NCI-H1436 treated with DMSO at 0.1 percent for 48 hours (cell line): ENCODE measurements at places on chromosomes 16 and 17.
A peak's percentile ranks its signal among the peaks of the same experiment; 100 is the strongest.

- no peak for DNase-seq
Observed at GRCh38 chr16:1778200-1779179, 3.9 kb downstream of the SPSB3 start.

DNA sequence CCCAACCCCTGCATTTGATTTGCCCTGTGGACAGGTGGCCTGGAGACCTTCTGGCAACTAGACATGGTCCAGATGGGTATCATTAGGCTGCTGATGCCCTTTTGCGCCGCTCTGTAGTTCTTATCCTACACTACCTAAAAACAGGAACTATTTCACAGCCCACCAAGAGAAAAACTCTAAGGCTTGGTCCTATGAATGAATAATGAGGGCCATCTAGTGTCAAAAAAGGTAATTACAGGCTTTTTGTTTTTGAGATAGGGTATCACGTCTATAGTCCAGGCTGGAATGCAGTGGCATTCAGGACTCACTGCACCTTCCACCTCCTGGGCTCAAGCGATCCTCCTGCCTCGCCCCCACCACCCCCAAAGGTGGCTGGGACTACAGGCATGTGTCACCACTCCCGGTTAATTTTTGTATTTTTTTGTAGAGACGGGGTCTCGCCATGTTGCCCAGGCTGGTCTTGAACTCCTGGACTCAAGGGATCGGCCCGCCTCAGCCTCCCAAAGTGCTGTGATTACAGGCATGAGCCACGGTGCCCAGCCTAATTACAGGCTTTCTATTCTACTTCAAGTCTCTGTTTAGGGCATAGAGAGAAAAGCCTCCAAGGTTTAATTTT is 20.9 kb downstream of the COIL start:
- no peak for DNase-seq

DNA sequence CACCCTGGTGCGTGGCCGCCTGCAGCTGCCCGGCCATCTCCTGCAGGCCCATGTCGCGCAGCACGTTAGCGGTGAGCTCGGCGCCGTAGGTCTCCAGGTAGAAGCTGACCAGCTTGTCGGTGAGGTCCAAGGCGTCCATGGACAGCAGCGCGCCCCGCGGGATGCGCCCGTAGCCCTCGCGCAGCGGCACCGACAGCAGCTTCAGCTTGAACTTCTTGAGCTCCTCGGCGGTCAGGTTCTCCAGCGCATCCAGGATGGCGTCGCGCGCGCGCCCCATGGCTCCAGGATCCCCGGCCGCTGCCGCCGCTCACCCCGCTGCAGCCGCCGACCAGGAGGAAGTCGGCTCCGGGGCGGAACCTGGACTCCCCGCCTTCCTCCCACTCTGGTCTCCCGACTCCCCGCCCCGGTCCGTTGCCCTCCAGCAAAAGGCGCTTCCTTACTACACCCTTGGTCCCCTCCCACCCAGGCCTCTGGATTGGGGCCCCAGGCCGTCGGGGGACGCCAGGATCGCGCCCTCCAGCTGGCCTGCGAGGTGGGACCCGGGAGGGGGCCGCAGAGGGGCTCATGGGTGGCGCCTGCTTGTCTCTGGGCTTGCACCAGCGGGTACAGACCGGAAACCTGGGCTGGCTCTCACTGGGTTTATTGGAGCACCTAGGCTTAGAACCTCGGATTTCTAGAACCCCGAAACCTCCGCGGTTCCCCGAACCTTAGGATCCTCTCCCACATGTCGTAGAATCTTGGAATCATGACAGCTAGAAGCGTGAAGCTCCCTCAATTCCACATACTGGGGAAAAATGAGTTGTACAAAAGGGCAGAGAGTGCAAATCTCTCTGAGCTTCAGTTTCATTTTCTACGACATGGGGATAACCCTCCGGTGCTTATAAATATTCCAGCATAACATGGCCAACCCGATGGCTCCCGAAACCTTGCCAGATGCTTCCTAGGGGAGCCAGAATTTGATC is at the start of gene PYCARD:
Gene PYCARD (minus strand): TSS at position 347 of the 962 bp plus-strand sequence. CDS start 70 bp downstream, at position 277.
- no peak for DNase-seq

DNA sequence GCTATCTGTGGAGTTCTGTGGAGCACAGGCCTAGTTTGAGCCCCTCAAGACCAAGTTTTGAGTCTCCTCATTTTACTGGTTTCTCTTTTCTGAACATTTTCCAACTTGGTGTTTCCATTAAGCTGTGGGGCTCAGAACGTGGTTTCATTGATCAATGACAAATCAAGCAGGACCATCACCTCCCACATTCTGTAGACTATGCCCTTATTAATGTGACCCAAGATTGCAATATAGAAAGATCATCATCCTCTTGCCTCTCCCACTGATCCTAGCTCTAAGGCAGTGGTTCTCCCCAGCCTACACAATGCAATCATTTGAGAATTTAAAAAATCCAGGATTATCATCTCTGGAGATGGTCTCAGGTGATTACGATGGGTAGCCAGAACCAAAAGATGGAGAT is 15.8 kb upstream of the OSGIN1 start:
- DNase-seq, result no peak

GRCh38 chr17:73118951-73119391 is 26.5 kb upstream of the SLC39A11 start:
- DNase-seq, result no peak

DNA sequence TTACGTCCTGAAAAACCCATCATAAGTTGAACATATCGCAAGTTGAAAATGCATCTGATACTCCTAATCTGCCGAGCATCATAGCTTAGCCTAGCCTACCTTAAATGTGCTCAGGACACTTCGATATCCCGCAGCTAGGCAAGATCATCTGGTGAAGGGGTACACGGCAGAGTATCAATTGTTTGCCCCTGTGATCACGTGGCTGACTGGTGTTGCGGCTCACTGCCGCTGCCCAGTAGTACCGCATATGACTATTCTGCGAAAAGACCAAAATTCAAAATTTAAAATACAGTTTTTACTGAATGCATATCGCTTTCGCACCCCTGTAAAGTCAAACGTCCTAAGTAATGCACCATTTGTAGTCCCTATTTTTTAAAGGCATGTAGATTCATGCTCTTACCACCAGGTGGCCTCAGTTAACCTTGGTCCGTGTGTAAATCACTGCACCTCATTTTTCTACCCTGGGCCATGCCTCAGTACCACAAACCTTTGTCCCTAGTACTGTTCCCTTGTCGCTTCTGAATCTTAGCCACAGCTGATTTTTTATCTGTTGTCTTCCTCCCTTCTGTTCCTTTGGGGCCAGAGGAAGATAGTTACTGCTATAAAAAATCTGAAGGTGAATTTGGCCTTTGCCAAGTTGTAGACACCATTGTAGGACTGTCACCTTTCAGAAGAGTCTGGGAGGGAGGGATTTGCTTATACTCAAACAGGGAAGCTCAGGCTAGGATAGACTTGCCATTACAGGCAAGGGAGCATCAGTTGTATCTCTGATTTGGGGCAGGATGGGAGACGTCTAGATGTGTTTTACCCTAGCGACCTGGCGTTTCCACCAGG is 34.4 kb downstream of the WWP2 start:
- no peak for DNase-seq

- DNase-seq, result peak; percentile 36
Observed at GRCh38 chr17:77782201-77782600, 176.3 kb upstream of the TNRC6C start.

- DNase-seq, result peak; percentile 46
Observed at GRCh38 chr17:14197586-14197985, 39.1 kb downstream of the CDRT15 start.

DNA sequence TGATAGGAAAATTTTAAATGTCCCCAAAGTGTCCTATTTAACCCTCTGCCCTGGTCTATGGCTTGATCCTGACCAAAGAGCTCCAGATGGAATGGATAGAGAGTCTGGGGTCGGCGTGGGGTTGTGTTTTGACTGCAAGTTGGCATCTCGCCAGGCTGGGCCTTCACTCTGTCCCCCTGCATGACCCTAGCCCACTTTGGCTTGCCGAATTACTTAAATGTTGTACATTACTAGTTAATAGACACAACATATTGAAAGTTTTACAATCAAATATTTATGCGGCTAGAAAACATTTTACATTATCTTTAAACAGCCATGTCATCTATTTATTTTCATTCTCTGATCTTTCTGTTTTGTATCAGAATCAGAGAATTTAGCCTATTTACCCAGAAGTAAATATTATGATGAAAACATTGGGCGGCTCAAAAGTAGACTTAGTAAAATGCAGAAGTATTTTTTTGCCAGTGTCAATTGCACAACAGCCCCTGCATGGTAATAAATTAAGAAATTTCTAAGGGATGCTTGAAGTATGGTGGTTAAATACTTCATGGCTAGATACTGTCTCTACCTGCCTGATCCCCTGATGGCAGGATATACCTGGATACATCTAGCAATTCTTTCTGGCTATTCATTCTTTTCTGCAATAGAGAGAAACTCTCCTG is 18.8 kb upstream of the MYOCD start:
- no peak for DNase-seq

DNA sequence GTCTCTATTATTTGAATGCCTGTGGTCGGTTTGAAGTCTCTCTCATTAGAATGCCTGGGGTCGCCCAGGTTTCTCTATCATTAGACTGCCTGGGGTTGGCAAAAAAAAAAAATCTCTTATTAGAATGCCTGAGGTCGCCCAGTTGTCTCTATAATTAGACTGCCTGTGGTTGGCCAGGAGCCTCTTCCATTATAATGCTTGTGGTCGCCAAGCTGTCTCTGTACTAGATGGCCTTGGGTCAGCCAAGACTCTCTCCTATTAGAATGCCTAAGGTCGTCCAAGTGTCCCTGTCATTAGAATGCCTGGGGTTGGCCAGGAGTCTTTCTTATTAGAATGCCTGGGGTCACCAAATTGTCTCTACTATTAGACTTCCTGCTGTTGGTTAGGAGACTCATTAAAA is 2228.4 kb downstream of the TP53TG3F start:
- no peak for DNase-seq

DNA sequence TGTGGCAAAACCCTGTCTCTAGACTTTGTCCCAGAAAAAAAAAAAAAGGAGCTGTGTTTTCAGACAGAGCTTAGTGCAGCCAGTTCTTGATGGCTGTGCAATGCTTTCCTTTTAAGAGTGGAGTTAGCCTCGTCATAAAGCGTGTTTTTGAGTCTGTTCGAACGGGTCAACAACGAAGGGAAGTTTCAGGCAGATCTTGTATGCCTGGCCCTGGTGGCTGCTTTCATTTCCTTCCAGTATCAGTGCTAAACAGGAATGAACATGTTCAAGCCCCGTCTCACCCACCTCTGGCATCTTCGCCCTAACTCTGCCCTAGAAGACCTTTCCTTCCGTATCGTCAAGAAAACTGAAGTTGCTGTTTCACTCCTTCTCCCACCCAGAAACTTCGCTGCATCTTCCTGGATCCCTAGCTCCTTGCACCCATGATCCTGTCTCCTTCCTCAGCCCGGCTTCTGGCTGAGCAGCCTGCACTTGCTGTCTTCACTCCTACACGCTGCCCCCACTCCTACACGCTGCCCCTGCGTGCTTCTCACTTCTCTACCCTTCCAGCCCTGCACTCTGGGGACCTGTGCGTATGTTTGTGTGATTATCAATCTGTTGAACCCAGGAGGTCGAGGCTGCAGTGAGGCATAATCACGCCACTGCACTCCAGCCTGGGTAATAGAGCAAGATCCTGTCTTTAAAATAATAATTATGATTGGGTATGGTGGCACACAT is 55.3 kb downstream of the USP10 start:
- DNase-seq, result no peak

- no peak for DNase-seq
Observed at GRCh38 chr17:50911890-50912289, 45.7 kb upstream of the TOB1 start.

GRCh38 chr17:8019166-8019565 is 16.8 kb downstream of the GUCY2D start:
- no peak for DNase-seq
